IMR-90 (cell line): ENCODE measurements at places on chromosomes 4 and X.
A peak's percentile ranks its signal among the peaks of the same experiment; 100 is the strongest.

DNA sequence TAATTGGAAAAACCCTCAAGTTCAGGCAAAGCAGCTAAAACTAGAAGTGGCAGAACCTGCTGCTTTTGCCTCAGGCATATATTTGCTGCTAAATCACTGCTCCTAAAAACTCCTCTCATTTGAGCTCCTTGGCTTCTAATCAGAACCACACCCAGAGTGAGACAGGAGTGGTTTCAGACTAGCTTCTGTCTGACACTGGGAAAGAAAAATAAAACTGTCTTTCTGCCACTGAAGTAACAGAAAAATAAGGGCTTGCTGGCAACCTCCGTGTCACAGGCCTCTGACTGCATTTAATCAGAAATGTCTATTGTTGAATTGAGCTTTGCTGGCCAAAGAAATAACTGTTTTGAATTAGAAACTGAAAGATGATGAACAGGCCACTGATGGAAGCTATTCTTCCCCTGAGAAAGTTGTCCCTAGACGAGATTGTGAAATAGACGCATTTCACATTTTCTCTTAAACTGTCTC is 52.1 kb upstream of the RAP2C start:
- no peak for DNase-seq
- H3K36me3 ChIP-seq: no peaks in the 10 kb centered on the region
- 0 out of 2 replicates have a peak, but pooled peaks cover 2% of the 10 kb centered on the region for H3K4me1 ChIP-seq

- no peaks in the 10 kb centered on the region for H3K36me3 ChIP-seq
- peaks cover 24% of the 10 kb centered on the region for H3K27me3 ChIP-seq
- no peak for DNase-seq
Observed at GRCh38 chrX:107547621-107548020, 80.7 kb upstream of the PRPS1 start.

DNA sequence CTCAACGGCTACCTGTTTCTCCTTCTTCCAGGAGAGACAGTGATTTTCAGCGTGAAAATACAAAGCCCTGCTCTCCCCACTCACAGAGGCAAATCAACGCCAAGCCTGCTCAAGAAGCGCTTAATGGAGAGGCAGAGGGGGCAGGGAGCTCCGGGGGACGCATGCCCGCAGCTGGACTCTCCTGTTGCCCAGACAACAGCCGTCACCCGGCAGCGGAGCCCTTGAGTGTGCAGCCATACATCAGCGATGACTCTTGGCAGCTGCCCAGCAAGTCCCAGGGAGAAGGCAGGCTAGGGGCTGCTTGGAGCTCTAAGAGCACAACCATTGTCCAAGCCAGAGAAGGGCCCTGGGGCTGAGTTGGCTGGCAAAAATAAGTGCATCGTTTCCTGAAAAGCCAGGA is 71.0 kb upstream of the AFAP1 start:
- H3K4me1 ChIP-seq: no peaks in the 10 kb centered on the region
- DNase-seq: peak; percentile 57
- no peak overlapping the region for H3K27ac ChIP-seq
- H3K4me3 ChIP-seq: no peak overlapping the region
- peaks cover 74% of the 10 kb centered on the region for H3K27me3 ChIP-seq

DNA sequence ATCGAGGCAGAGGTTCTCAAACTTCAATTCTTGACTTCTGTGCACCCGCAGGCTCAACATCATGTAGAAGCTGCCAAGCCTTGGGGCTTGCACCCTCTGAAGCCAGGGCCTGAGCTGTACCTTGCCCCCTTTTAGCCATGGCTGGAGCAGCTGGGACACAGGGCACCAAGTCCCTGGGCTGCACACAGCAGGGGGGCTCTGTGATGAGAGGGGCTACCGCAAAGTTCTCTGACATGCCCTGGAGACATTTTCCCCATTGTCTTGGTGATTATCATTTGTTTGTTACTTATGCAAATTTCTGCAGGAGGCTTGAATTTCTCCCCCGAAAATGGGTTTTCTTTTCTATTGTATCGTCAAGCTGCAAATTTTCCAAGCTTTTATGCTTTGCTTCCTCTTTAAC is 4.9 kb upstream of the MAGEB17 start:
- H3K36me3 ChIP-seq: no peaks in the 10 kb centered on the region
- H3K27ac ChIP-seq: no peak overlapping the region
- DNase-seq: no peak
- peaks cover 2% of the 10 kb centered on the region; the same call in 1 of the 2 replicates for H3K27me3 ChIP-seq
- H3K4me3 ChIP-seq: no peak overlapping the region
